ENCODE measurements at places on chromosomes 3 and 15. TPM values are rescaled to one million over a fixed set of nuclear protein-coding genes. Genes with fewer than 3 reads are reported as not detected.

The MOBP gene
- total RNA-seq, result 0.10 TPM

The TRAIP gene
- total RNA-seq, result 25.4 TPM

DNA sequence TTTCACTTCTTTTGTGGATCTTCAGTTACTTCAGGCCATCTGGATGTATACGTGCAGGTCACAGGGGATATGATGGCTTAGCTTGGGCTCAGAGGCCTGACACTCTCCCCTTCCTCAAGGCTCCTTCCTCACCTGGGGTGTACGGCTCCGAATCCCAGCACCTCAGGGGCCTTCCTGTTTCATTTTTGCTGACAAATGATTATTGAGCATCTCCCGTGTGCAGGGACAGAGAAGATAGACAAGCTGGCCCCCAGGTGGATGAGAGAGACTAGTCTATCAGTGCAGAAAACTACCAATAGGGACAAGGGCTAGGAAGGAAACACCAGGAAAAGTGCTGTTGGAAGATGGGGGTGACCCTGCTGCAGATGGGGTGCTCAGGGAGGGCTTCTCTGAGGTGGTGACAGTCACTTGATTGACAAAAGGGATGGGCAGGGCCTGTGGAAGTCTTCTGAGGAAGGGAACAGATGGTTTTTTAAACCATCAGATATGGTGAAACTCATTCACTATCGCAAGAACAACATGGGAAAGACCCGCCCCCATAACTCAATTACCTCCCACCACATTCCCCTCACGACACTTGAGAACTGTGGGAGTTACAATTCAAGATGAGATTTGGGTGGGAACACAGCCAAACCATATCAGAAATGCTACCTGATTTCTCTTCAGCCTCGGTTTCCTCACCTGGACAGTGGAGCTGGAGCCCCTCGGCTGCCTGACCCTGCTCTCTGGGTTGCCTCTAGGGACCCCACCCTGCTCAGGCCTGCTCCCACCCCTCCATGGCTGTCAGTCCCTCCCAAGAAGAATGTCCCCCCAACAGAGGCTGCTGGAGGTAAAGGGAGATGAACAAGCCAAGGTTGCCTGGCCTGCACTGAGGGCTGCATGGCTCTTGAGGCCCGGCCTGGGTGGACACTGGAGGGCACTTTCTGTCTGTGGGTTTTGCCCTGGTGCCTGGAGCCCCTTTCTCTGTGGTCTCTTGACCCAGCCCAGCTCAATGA lies 37.2 kb upstream of the ACAD9 start:
- H3K36me3 ChIP-seq, result no peaks in the 10 kb centered on the region
- no peak for DNase-seq
- no peak overlapping the region for H3K27ac ChIP-seq
- H3K27me3 ChIP-seq, result no peaks in the 10 kb centered on the region

GRCh38 chr3:13143381-13144004 lies 70.3 kb upstream of the IQSEC1 start:
- H3K27me3 ChIP-seq, result no peaks in the 10 kb centered on the region
- no peak overlapping the region for H3K4me3 ChIP-seq
- DNase-seq, result no peak
- H3K4me1 ChIP-seq, result no peaks in the 10 kb centered on the region

GRCh38 chr3:108103040-108103751 lies 12.4 kb upstream of the CD47 start:
- no peak for DNase-seq
- no peaks in the 10 kb centered on the region for H3K4me1 ChIP-seq
- H3K27ac ChIP-seq, result no peak overlapping the region

GRCh38 chr3:117243657-117244056 lies 534.1 kb downstream of the TUSC7 start:
- H3K27ac ChIP-seq, result no peak overlapping the region
- no peak overlapping the region for H3K4me3 ChIP-seq
- DNase-seq, result no peak
- H3K36me3 ChIP-seq, result no peaks in the 10 kb centered on the region
- no peaks in the 10 kb centered on the region for H3K4me1 ChIP-seq

The NR1I2 gene
- total RNA-seq, result 0.28 TPM

The PEX5L gene
- 4.9 TPM for total RNA-seq

DNA sequence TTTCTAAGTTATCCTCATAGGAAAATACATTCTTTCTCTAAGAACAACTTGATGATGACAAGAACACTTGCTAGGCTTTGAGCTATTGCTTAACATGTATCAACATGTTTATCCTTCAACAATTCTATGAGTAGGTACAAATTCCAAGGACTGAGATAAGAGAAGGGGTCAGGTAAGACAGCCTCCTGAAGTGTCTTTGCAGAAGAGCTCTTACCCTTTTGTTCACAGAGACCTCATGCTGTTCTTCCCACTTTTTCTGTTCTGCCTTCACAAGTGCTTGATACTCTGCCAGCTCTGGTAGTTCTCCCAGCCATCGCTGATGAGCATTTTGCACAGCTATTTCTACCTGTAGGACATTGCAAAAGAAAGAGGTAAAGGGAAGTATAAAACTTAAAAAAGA lies 50.9 kb downstream of the CEP152 start:
- no peaks in the 10 kb centered on the region for H3K4me1 ChIP-seq
- H3K36me3 ChIP-seq, result no peaks in the 10 kb centered on the region
- H3K27me3 ChIP-seq, result no peaks in the 10 kb centered on the region
- DNase-seq, result no peak

DNA sequence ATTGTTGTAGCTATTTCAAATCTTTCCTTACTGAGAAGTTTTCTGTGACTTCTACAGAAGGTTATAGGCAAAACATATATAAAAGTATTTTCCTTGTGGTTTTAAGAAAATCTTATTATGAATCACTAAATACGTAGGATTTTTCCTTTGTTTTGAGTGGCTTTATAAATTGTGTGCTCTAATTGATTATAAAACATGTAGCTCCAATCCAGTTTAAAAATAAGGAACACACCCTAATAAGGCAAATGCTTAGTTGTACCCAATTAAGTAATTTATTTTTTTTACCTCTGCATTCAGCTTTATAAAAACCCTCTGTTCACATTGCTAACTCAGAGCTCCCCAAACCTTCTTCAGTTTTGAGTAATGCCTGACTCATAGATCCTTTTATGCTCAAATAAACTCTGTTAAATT lies 408.0 kb downstream of the NAALADL2 start:
- no peak for DNase-seq
- no peak overlapping the region for H3K27ac ChIP-seq
- H3K36me3 ChIP-seq, result no peaks in the 10 kb centered on the region
- no peaks in the 10 kb centered on the region for H3K4me1 ChIP-seq

- H3K36me3 ChIP-seq, result no peaks in the 10 kb centered on the region
- H3K4me1 ChIP-seq, result peaks cover 2% of the 10 kb centered on the region
- H3K4me3 ChIP-seq, result no peak overlapping the region
- H3K27ac ChIP-seq, result no peak overlapping the region
- peak; percentile 70 for DNase-seq
Measured at GRCh38 chr15:97903971-97904572, 56.4 kb upstream of the ARRDC4 start.

DNA sequence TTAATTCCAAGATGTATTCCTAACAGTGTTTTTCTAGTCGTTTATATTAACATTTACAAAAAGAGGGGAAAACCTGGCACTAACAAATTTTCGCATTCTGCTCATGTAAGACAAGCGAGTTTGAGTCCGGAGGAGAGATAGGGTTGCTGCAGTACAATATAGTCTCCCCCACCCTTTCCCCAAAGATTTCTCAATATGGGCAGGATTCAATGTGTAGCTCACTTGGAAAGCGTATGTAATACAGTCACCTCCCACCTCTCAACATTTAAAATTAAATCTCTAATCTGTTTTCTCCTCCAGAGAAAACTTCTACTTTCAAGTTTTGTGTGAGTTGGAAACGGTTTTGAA lies 57.9 kb downstream of the CMSS1 start:
- peaks cover 29% of the 10 kb centered on the region for H3K27me3 ChIP-seq
- H3K4me3 ChIP-seq, result peak overlapping the region; percentile 25
- no peak overlapping the region for H3K27ac ChIP-seq
- no peaks in the 10 kb centered on the region for H3K4me1 ChIP-seq

The PHC3 gene
- total RNA-seq, result 26.4 TPM

DNA sequence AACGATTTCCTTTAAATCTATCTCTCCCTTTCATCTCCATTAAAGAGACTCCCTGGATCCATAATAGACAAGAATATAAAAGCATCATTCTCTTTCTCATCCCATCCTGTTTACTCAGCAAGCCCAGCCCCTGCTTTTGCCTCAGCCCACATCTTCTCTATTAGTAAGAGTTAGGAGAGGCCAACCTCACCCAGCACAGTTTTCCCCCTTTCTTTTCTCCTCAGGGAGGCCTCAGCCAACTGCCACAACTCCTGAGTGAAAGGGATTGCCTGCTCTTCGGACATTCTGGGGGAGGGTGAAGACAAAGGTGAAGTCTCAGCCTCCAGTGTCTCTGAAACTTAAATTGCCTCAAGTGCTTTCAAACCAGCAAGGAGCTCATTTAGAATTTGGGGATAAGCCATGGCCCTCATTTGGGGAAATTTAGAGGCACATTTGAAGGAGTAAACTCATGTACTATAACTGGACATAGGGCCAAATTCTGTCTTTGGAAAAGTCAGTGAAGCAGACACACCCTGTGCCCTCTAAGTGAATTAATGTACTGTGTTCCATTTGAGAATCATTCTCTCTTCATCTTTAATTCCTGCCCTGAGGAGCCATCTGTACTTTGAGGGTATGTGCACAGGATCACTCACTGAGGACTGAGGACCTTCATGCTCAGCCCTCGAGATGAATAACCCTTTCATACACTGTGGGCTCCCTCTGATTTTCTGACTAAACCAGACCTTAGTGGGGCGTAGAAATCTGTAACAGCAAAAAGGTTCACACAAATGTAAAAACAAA lies 82.5 kb downstream of the SOX2 start:
- H3K36me3 ChIP-seq, result no peaks in the 10 kb centered on the region
- no peak for DNase-seq
- H3K27me3 ChIP-seq, result no peaks in the 10 kb centered on the region

The GRIP2 gene
- total RNA-seq, result 6.9 TPM

The GOLGA6L4 gene
- 3.6 TPM for total RNA-seq

DNA sequence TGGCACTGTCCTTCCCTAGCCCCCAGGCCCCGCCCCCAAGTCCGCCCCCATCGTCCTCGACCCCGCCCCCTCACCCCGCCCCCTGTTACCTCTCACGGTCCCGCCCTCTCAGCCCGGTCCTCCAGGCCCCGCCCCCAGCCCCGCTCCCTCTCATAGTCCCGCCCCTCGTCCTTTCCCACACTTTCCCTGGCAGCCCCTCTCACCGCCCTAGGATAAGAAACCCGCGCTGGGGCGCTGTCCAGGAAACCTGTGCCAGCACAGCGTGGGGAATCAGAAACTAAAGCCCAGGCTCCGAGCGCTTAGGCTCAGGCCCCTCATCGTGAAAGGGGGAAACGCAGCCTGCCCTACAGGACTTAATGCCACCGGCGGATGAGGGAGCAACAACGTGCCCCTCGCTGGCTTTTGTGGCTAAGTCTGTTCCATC lies 20.9 kb downstream of the TRPM1 start:
- peaks cover 31% of the 10 kb centered on the region for H3K4me1 ChIP-seq
- peak overlapping the region; percentile 15 for H3K4me3 ChIP-seq
- peak; percentile 91 for DNase-seq
- H3K27ac ChIP-seq, result no peak overlapping the region
- no peaks in the 10 kb centered on the region for H3K36me3 ChIP-seq
- 0 out of 2 replicates have a peak, but pooled peaks cover 2% of the 10 kb centered on the region for H3K27me3 ChIP-seq

DNA sequence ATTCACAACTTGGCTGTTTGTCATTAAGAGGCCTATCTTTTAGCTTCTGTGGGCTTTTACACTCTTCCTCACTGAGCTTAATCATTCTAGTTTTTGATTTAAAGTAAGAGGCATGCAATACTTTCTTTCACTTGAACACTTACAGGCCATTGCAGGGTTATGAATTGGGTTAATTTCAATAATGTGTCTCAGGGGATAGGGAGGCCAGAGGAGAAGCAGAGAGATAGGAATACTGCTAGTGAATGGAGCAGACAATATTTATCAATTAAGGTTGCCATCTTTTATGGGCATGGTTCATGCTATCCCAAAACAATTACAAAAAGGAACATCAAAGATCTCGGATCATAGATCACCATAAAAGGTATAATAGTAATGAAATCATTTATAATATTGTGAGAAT lies 189.8 kb downstream of the EPHA3 start:
- no peak overlapping the region for H3K27ac ChIP-seq
- no peaks in the 10 kb centered on the region for H3K4me1 ChIP-seq
- no peaks in the 10 kb centered on the region for H3K27me3 ChIP-seq
- no peak for DNase-seq

- no peak overlapping the region for H3K27ac ChIP-seq
- peaks cover 6% of the 10 kb centered on the region for H3K4me1 ChIP-seq
- H3K4me3 ChIP-seq, result no peak overlapping the region
- H3K27me3 ChIP-seq, result no peaks in the 10 kb centered on the region
- DNase-seq, result no peak
- H3K36me3 ChIP-seq, result no peaks in the 10 kb centered on the region
Measured at GRCh38 chr15:33871980-33872379, 96.3 kb upstream of the CHRM5 start.

GRCh38 chr15:29226436-29227208 lies 43.0 kb downstream of the NSMCE3 start:
- H3K27ac ChIP-seq, result no peak overlapping the region
- H3K36me3 ChIP-seq, result no peaks in the 10 kb centered on the region
- no peak for DNase-seq
- H3K4me3 ChIP-seq, result no peak overlapping the region
- H3K27me3 ChIP-seq, result no peaks in the 10 kb centered on the region
- no peaks in the 10 kb centered on the region for H3K4me1 ChIP-seq

The LSMEM2 gene
- 0.58 TPM for total RNA-seq

The GPR149 gene
- total RNA-seq, result not detected

- H3K4me3 ChIP-seq, result peak overlapping the region; percentile 38
- H3K36me3 ChIP-seq, result no peaks in the 10 kb centered on the region
- H3K27me3 ChIP-seq, result no peaks in the 10 kb centered on the region
- no peak for DNase-seq
- peaks cover 6% of the 10 kb centered on the region for H3K4me1 ChIP-seq
Measured at GRCh38 chr3:169242708-169243513, 420.6 kb downstream of the MECOM start.

The GHRL gene
- total RNA-seq, result 0.35 TPM

- no peak overlapping the region for H3K27ac ChIP-seq
- peak overlapping the region; percentile 64 for H3K4me3 ChIP-seq
- H3K36me3 ChIP-seq, result no peaks in the 10 kb centered on the region
Measured at GRCh38 chr3:191330530-191331048, 263 bp upstream of the UTS2B start.

DNA sequence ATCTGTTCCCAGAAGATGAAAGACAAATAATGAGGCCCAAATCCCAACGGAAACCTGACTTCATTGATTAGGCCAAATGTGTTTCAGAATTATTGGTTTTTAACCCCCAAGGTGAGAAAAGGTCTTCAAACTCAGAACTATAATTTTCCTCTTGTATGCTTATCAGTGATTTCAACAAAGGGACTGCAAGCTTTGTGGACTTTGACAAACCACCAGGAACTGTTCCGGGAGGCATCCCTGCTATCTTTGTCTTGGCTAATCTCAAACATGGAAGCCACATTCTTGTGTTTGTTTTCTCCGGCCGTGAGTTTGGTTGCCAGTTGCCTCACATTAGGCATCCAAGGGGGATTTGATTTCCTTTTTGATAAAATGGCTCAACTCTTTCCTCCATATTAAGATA lies 19.5 kb downstream of the ARHGEF3 start:
- DNase-seq, result no peak
- H3K27me3 ChIP-seq, result no peaks in the 10 kb centered on the region
- H3K27ac ChIP-seq, result no peak overlapping the region
- H3K4me3 ChIP-seq, result no peak overlapping the region

GRCh38 chr3:140031170-140031569 lies 96.2 kb downstream of the CLSTN2 start:
- H3K36me3 ChIP-seq, result no peaks in the 10 kb centered on the region
- H3K4me3 ChIP-seq, result no peak overlapping the region
- no peak for DNase-seq

GRCh38 chr3:179884136-179884535 lies 152.6 kb downstream of the PEX5L start:
- DNase-seq, result no peak
- H3K4me1 ChIP-seq, result peaks cover 24% of the 10 kb centered on the region
- H3K36me3 ChIP-seq, result no peaks in the 10 kb centered on the region
- no peaks in the 10 kb centered on the region for H3K27me3 ChIP-seq
- no peak overlapping the region for H3K27ac ChIP-seq
- no peak overlapping the region for H3K4me3 ChIP-seq
